Fibroblast of skin of scalp (primary cell): ENCODE measurements at places on chromosomes 7 and 10.

DNA sequence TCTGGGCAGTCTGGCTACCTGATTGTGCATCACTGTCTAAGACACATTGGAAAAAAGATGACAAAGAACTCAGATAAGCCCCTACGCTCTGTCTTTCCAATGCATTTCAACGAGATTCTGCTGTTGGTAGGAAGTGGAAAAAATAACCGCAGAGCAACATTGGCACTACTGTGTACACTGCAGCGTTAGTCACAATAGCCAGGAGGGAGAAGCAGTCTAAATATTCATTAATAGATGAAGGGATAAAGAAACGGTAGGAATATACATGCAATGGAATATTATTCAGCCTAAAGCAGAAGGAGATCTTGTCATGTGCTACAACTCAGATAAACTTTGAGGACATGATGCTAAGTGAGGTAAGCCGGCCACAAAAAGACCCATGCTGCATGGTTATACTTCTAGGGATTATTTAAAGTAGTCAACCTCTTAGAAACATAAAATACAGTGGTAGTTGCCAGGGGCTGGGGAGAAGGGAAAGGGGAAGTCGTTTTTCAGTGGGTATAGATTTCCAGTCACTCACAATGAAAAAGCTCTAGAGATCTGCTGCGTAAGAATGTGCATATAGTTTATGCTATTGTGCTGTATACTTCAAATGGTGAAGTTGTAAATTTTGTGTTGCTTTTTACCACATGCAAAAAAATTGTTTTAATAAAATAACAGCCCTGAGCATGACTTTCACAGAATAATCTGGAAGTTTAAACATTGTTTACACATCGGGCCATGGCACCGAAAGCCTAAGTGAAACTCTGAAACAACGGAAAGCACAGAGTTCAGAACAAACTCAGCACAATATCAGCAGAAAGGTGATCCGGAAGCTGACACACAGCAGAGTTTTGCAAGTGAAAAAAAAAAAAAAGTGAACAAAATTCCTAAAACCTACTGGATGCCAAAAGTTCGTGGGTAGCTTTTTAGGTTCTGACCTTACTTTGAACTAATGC lies 40.1 kb downstream of the ELMO1 start:
- no peak for DNase-seq

DNA sequence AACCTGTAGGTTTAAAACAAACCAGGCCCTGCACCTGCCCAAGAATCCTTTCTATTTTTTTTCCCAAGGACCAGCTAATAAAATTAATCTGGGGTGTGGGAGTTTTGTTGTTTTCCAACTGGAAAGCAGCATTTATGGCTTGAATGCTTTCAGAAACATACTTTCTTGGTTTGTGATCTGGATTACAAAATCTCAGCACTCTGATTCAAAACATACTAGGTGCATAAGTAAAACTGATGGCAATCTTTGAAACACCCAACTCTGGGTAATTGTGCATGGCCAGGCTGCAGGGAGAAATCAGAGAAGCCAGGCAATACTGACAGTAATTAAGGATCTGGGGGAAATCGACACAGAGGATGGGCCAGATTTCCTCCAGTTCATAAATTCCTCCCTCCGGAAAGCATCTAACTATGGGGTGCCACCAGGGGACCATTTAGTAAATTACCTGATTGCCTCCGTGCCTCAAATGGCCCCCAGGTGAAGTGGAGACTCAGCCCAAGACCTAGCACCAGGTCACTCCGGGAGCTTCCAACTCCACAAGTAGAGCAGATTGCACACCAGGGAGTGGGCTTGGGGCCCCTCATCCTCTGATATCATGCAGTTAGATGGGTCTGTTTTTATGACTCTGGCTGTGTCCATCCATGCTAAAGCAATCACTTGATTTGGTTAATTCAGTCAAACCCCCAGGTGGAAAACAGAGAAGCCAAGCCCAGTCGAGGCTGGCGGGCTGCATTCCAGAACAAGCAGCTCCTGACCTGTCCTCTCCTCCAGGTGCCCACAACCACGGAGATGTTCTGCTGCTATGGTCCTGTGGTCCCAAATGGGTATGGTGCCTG lies 15.2 kb upstream of the C10orf53 start:
- no peak for DNase-seq

DNA sequence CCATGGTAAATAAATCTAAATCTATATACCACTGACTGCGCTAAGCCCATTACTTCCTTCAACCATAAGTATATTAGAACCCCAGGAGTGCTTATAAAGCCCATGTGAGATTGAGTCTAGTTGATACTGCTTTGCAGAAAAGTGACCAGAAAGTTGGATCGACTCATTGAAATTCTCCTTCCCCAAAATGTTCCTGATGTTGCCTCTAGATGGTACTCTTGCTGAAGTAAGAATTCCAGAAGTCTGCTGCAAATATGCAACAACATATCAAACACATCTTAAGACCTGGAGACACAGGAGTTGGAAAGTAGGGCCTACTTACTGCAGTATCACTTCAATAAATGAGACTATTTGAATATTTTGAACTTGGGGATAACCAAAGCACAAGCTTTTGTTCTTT lies 550.8 kb downstream of the IPMK start:
- DNase-seq, result peak; percentile 29

GRCh38 chr7:798921-799470 lies 33.3 kb upstream of the SUN1 start:
- no peak for DNase-seq

DNA sequence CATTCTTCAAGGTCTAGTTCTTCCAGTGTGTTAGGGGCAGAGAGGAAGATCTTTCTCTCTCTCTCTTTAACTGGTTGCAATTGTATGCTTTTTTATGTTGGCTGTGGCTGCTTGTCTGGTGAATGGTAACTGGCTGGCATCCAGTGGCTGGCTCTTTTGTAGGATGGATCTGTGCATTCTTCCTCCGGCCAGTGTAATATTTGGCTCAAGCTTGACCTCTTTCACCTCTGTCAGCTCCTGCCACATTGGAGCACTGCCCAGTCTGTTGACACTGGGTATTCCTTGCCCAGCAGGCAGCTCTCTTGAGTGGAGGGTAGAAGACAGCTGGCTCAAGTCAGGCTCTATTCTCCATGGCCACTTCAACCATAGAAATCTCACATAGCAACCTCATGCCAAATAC lies 528.3 kb downstream of the PHTF2 start:
- peak; percentile 20 for DNase-seq

DNA sequence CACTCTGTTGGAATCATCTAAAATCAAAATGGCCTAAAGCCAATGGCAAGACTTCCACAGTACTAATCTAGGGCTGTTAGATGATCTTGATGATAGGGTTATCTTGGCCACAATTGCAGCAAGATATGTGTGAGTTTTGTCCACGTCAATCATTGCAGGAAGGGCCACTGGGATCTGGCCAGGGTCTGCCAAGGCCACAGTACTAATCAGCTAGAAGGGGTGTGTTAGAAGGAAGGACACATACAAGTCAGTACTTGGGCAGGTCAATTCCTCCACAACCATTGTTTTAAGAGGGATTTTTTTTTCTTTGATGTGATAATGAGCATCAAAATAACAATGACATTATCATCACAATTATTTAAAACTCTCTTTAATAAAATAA lies 1.6 kb downstream of the LMOD2 start:
- DNase-seq, result no peak

DNA sequence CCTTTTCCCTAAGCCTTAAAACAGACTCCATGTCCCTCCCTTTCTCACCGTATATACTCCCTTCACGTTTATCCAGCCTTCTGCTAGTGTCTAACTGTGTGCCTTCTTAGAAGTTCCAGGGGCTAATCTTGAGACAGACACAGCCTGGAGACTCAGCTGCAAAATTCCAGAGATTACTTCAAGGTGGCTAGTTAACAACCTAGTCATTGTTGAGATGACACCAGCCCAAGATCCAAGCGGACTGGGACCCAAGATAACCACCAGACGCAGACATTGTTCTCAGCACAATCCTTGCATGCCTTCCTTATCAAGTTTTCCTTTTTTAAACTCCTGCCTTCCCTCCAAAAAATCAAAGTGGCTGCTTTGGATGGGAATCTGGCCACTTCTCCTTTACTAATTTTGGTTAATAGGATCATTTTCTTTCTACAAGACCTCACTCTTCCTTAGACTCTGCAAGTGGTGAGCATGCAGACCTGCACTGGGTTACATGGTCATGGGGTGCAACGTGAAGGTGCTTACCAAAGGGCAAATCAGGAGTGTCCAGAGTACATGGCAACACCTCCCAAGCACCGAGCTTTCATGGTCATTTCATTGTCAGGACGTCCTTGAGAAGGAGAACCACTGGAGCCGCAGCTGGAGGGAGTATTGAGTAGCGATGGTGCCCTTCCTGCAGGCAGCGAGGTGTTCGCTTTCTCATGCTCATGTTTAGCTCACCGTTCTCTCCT lies 69.7 kb downstream of the ANLN start:
- DNase-seq, result no peak

DNA sequence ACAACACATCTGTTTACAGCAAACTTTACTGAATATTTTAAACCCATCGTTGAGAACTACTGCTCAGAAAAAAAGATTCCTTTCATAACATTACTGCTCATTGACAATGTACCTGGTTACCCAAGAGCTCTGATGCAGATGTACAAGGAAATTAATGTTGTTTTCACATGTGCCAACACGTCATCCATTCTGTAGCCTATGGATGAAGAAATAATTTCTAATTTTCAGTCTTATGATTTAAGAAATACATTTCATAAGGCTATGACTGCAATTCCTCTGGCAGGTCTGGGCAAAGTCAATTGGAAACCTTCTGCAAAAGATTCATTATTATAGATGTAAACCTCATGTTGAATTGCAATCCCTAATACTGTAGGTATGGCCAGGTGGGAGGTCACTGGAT lies 16.7 kb upstream of the CNNM1 start:
- DNase-seq, result no peak

- DNase-seq, result no peak
Measured at GRCh38 chr7:128042012-128042411, 10.8 kb upstream of the LRRC4 start.

DNA sequence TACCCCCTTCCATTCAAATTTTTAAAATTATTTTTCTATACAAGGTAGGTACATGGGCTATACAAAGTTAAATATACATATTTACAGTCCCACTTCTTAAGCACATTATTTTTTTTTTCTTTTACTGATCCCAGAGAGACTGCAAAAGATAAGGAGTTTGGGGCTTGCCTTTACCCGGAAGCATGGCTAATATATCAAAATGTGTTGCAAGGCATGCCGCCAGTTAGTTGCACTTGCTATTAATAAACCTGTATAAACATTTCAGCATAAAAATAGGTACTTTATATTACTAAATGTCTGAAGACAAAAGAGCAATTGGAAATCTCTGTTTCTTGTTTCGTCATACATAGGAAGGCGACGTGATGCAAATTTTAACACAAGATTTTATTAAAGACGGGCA lies 21.5 kb upstream of the PDLIM1 start:
- no peak for DNase-seq
